ENCODE measurements at places on chromosomes 12 and 14.
A peak's percentile ranks its signal among the peaks of the same experiment; 100 is the strongest.

- H3K4me3 ChIP-seq = no peak overlapping the region
- no peak overlapping the region for H3K27ac ChIP-seq
- H3K4me1 ChIP-seq = peaks cover 4% of the 10 kb centered on the region
- no peaks in the 10 kb centered on the region for H3K27me3 ChIP-seq
- no peak for DNase-seq
Observed at GRCh38 chr12:112480931-112481330, 62.2 kb downstream of the PTPN11 start.

DNA sequence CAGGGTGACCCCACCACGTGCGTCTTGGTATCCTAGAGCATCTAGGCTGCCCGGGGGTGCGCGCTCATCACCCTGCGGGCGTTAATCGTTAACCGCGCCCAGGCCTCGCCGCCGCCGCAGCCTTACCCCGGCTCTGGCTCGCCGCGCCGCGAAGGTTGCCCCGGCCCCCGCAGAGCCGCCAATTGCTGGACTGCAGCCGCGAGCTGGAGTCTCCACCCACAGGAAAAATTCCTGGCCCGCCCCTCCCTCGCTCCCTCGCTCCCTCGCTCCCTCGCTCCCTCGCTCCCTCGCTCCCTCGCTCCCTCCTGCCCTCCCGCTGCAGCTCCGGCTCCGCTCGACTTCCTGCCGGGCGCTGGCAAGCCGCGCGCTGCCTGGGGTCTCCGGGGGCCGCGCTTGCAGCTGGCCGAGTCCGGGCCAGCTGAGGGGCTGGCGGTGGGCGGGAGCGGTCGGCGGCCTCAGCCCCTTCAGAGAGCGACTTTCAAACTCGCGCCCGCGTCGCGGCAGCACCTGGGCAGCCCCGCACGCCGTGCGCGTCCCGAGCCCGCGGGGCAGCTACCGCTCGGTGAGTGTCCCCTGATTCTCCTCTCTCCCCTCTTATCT, at the start of gene PLEKHG3:
TSS of gene PLEKHG3 (plus strand) at position 282 of the 600 bp plus-strand sequence. CDS start 23,208 bp downstream, outside the sequence.
- peak; percentile 68 for DNase-seq
- H3K4me3 ChIP-seq = peak within 1 kb of the TSS; percentile 84
- no peaks in the 10 kb centered on the region for H3K36me3 ChIP-seq

GRCh38 chr12:52969828-52970569, 21.1 kb downstream of the KRT18 start:
- H3K4me3 ChIP-seq = no peak overlapping the region
- H3K4me1 ChIP-seq = peaks cover under 1% of the 10 kb centered on the region
- no peak for DNase-seq
- H3K27ac ChIP-seq = no peak overlapping the region

DNA sequence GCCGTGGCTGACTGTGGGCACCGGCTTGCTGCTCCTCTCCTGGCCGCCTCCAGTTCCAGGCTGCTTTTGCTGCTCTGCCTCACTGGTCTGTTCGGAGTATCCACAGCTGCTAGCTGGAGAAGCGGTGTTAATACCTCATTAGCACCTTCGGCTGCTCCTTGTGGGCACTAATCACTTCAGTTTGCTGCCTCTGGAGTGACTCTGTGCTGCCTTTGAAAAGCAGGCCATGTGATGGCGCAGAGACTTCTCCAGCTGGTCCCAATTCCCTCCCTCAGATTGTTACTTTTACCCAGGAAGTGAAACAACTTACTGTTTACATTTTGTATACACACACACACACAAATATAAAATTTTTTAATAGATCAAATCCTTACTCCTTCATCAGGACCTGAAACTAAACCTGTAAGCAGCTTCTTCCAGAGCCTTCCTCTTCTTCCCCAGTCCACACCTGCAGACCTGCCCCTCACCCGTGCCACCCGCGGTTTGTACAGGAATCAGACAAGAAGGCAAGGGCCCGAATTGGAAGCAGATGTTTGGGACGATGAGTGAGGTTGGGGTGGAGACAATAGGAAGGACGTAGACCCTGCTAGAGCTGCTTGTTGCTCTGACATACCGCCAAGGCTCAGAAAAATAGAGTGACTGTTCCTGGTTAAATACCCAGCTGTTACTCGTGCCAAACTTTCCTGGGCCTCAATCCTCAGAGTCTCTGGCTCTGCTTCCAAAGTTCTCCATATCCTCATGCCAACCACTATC, 41.5 kb upstream of the LTBP2 start:
- H3K4me1 ChIP-seq = peaks cover 33% of the 10 kb centered on the region
- DNase-seq = no peak
- H3K27ac ChIP-seq = no peak overlapping the region
- H3K36me3 ChIP-seq = peaks cover 2% of the 10 kb centered on the region

- H3K27me3 ChIP-seq = no peaks in the 10 kb centered on the region
- DNase-seq = no peak
- H3K27ac ChIP-seq = no peak overlapping the region
- H3K36me3 ChIP-seq = peaks cover 8% of the 10 kb centered on the region
- H3K4me3 ChIP-seq = no peak overlapping the region
- peaks cover 27% of the 10 kb centered on the region for H3K4me1 ChIP-seq
Observed at GRCh38 chr12:124438437-124439056, 128.9 kb downstream of the NCOR2 start.

GRCh38 chr12:63905544-63905943, 61.0 kb downstream of the SRGAP1 start:
- DNase-seq = no peak
- no peak overlapping the region for H3K27ac ChIP-seq
- no peaks in the 10 kb centered on the region for H3K27me3 ChIP-seq
- no peak overlapping the region for H3K4me3 ChIP-seq

GRCh38 chr14:84036840-84037239, 1493.1 kb upstream of the FLRT2 start:
- no peak overlapping the region for H3K4me3 ChIP-seq
- H3K36me3 ChIP-seq = no peaks in the 10 kb centered on the region
- H3K27ac ChIP-seq = no peak overlapping the region
- H3K27me3 ChIP-seq = no peaks in the 10 kb centered on the region
- peak; percentile 74 for DNase-seq
- H3K4me1 ChIP-seq = no peaks in the 10 kb centered on the region

Measured in endothelial cell of umbilical vein (primary cell).